ENCODE measurements at places on chromosomes 4 and X. TPM values are rescaled to one million over a fixed set of nuclear protein-coding genes. Genes with fewer than 3 reads are reported as not detected.

Gene FAM156B
- total RNA-seq, result 15.6 TPM

Gene RASSF6
- not detected for total RNA-seq

Gene UGT2B17
- not detected for total RNA-seq

Gene FAM184B
- 0.18 TPM for total RNA-seq

Gene NDNF
- under 0.01 TPM for total RNA-seq

Gene FGFR3
- 0.28 TPM for total RNA-seq

Gene APLN
- total RNA-seq, result under 0.01 TPM

Gene NXF3
- total RNA-seq, result not detected

Gene TMPRSS11F
- not detected for total RNA-seq

Gene PRRG1
- 16.1 TPM for total RNA-seq

Gene GPR143
- not detected for total RNA-seq

Gene VSIG1
- total RNA-seq, result not detected

Gene ETDA
- not detected for total RNA-seq

Gene NALF2
- total RNA-seq, result not detected

Gene ADRA2C
- total RNA-seq, result 0.28 TPM

Gene MAGEB17
- total RNA-seq, result under 0.01 TPM

Gene PFKFB1
- total RNA-seq, result under 0.01 TPM
